Hepatocyte (in vitro differentiated cells): ENCODE measurements at places on chromosomes 4 and X. TPM values are rescaled to one million over a fixed set of nuclear protein-coding genes. Genes with fewer than 3 reads are reported as not detected.

DNA sequence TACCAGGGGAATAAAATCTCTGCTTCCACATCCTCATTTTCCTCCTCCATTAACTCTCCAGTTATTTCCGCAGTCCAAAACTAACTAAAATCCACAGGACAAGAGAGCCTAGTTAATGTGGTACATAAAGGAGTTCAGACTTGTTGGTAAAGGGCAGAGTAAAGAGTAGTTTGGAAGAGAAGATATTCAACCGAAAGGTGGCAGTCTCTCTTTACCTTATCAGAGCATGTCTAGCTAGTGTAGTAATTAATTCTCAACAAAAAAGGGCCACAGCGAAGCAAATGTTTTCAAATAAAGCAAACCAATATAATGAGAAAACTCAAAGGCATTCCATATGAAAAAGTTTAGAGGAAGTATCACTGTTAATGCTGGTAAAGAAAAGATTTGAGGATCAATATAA is 286.5 kb downstream of the GLUD2 start:
- DNase-seq = peak; percentile 9
- H3K36me3 ChIP-seq = no peaks in the 10 kb centered on the region
- H3K4me1 ChIP-seq = no peaks in the 10 kb centered on the region
- no peak overlapping the region for H3K27ac ChIP-seq

- no peaks in the 10 kb centered on the region for H3K36me3 ChIP-seq
- no peaks in the 10 kb centered on the region for H3K27me3 ChIP-seq
- no peak overlapping the region for H3K4me3 ChIP-seq
- no peak for DNase-seq
- no peaks in the 10 kb centered on the region for H3K4me1 ChIP-seq
These were observed 35.9 kb downstream of the ADGRG4 start for GRCh38 chrX:136336623-136337022.

DNA sequence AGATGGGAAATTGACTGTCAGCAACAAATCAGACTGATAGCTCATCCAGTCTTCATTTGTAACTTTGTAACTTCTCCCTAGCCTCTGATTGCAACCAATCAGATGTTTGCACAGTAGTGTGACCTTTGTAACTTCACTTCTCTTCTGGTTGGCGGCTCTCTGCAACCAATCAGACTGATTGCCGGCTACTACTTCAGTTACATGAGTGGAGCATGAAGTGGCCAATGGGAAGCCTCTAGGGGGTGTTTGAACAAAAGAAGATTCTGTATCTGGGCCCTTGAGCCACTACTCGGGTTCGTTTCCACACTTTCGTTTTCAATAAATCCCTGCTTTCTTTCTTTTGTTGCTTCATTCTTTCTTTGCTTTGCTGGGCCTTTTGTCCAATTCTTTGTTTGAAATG is 1285.8 kb downstream of the TECRL start:
- H3K4me1 ChIP-seq = no peaks in the 10 kb centered on the region
- no peak overlapping the region for H3K4me3 ChIP-seq
- no peak overlapping the region for H3K27ac ChIP-seq
- DNase-seq = no peak
- H3K36me3 ChIP-seq = no peaks in the 10 kb centered on the region
- no peaks in the 10 kb centered on the region for H3K27me3 ChIP-seq

DNA sequence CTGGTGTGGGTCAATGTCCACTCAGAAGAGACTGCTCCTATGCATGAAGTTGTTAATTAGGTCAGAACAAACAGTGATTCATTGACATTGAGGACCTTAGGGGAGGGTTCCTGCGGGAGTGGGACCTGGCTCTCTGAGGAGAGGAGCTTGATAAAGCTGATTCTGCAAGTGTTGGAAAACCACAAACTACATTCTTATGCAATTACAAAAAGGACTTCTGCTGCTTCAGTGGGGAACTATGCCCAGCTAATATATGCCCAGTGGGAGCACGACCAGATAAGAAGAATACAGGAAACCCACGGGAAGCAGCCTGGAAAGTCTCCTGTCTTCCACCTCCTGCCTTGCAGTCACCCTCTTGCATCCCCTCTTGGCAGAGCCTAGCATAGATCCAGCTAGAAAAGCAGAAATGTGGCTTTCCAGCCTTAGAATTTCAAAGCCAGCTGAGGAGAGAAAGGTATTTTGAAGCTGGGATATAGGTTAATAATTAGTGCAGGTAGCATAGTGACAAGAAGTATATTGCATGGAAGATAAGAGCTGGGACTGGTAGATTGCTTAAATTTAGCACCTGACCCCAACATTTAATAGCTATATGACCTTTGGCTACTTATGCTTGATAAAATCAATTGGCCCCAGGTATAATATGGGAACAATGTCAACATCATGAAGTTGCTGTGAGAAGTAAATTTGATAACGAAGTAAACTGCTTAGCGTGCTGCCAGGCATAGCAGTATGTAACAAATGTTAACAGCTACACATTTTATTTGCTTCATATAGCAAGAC is 34.9 kb upstream of the UGT8 start:
- H3K4me1 ChIP-seq = peaks cover 14% of the 10 kb centered on the region
- peak; percentile 59 for DNase-seq
- no peak overlapping the region for H3K4me3 ChIP-seq

GRCh38 chrX:118324588-118324987 is 21.3 kb upstream of the WDR44 start:
- H3K4me3 ChIP-seq = no peak overlapping the region
- no peak for DNase-seq
- H3K4me1 ChIP-seq = no peaks in the 10 kb centered on the region
- no peaks in the 10 kb centered on the region for H3K27me3 ChIP-seq
- no peaks in the 10 kb centered on the region for H3K36me3 ChIP-seq

GRCh38 chrX:112081781-112082652 is 559 bp downstream of the TRPC5 start:
- peaks cover 15% of the 10 kb centered on the region for H3K4me1 ChIP-seq
- peaks cover 48% of the 10 kb centered on the region for H3K27me3 ChIP-seq
- DNase-seq = peak; percentile 6

- no peak overlapping the region for H3K27ac ChIP-seq
- no peak overlapping the region for H3K4me3 ChIP-seq
- H3K36me3 ChIP-seq = no peaks in the 10 kb centered on the region
- no peaks in the 10 kb centered on the region for H3K27me3 ChIP-seq
- H3K4me1 ChIP-seq = no peaks in the 10 kb centered on the region
These were observed 6.6 kb upstream of the DDX60L start for GRCh38 chr4:168486912-168487281.

DNA sequence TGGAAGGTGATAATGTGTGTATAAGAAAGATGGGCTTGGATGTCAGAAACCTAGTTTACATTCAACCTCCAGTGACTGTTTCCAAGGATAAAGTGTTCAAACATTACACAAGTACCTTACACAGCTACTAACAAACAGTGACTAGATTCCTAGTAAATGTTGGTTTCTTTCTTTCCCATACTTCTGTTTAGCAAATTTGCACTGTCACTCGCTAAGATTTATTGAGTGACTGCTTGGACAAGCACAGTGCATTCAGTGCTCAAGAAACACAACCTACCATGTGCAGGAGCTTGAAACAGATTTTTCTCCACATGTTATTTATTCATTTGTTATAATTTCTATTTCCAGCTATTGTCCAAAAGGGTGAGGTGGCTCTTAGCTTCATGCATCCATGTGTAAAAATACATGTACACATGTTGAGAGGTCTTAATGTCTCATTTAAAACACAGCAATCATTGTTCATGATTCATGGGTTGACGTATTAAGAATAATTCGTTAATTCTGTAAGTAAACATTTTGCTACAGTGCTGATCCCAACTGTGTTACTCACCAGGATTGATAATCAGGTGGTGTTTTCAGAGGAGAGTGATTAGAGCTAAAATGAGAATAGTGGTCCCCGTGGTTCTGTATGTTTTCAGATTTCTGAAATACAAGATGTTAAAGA is 153.0 kb downstream of the DCLK2 start:
- H3K27ac ChIP-seq = no peak overlapping the region
- peaks cover 2% of the 10 kb centered on the region for H3K4me1 ChIP-seq
- no peaks in the 10 kb centered on the region for H3K36me3 ChIP-seq
- no peak overlapping the region for H3K4me3 ChIP-seq
- no peaks in the 10 kb centered on the region for H3K27me3 ChIP-seq

Gene ERAS
- polyA plus RNA-seq = 0.65 TPM in 1 of 2 replicates, not detected in the other

Gene ETDC
- polyA plus RNA-seq = not detected in 2 replicates
